Activated CD4-positive, CD25-positive, alpha-beta regulatory T cell (primary cell): ENCODE measurements at places on chromosomes 5 and 9.

DNA sequence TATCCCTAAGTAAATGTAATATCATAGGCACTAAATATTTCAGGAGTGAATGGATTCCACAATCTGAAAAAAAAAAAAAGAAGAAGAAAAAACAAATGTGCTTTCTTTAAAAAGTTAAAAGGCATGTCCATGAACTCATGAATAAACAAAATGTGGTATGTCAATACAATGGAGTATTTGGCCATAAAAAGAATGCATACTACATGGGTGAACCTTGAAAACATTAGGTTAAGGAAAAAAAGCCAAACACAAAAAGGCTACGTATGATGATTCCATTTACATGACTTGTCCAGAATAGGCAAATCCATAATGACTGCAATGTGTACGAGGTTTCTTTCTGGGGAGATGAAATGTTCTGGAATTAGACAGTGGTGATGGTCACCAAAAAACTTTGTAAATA, 45.3 kb downstream of the FNIP1 start:
- no peak for DNase-seq

DNA sequence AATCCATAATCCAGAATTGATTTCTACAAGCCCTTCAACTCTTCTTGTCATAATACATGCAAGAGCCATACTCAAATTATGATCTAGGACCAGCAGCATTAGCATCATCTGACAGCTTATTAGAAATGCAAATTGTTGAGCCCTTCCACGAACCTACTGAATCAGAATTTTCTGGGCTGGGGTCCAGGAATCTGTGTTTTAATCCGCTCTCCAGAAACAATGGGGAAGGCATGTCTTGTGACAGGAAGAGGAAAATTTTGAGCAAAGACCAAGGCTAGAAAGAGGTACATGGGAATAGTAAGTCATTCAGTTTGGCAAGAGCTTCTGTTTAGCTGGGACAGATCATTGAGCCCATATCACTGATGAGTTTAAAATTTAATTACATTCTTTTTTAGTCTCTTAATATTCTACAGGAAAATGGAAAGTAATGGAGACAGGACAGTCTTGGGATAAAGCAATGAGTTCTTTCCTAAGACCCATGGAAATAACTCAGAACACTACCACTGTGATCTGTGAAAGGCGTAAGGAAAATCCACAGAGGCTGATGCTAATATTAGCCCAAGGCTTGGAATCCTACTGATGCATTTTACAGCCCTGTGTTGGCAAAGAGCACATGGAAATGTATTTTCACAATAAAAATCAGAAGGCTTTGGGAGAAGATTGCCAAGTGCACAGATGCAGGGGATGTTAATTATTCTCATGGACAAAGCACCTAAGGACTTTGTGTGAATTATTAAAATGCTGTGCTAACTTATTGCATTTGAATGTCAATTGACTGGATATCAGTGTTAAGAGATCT, 73.7 kb upstream of the STK32A start:
- DNase-seq = no peak

- no peak for DNase-seq
Observed at GRCh38 chr5:84603568-84604185, 219.0 kb upstream of the EDIL3 start.

DNA sequence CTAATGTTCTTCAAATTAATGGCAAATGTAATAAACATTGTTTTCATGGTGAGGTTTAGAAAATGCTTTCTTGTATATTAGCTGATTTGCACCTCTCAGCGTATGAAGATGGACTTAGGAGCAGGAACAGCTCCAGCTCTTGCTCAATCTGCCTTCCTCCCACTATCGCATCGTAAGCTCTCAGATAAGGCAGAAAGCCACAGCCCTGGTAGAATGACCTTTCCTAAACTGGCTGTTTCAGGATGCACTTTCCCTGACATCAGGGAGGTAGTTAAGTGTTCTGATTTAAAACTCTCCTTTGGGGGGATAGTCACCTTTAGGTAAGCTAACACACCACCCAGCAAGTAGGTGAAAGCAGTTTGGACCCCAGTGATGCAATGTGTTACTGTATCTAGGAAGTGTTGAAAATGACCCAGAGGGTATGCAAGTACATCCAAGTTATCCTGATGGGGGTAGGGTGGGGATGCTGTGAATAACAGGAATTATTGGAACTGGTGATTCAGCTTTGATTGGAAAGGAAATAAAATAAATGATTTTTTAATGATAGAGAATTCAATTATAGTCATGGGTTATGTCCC, 72.3 kb downstream of the LMNB1 start:
- DNase-seq = no peak

- DNase-seq = no peak
Observed at GRCh38 chr5:150301170-150301505, 1.6 kb downstream of the ARSI start.

GRCh38 chr9:546797-547223, 294.7 kb upstream of the DMRT1 start:
- no peak for DNase-seq

GRCh38 chr5:95891499-95891898, 69.0 kb upstream of the GLRX start:
- no peak for DNase-seq

DNA sequence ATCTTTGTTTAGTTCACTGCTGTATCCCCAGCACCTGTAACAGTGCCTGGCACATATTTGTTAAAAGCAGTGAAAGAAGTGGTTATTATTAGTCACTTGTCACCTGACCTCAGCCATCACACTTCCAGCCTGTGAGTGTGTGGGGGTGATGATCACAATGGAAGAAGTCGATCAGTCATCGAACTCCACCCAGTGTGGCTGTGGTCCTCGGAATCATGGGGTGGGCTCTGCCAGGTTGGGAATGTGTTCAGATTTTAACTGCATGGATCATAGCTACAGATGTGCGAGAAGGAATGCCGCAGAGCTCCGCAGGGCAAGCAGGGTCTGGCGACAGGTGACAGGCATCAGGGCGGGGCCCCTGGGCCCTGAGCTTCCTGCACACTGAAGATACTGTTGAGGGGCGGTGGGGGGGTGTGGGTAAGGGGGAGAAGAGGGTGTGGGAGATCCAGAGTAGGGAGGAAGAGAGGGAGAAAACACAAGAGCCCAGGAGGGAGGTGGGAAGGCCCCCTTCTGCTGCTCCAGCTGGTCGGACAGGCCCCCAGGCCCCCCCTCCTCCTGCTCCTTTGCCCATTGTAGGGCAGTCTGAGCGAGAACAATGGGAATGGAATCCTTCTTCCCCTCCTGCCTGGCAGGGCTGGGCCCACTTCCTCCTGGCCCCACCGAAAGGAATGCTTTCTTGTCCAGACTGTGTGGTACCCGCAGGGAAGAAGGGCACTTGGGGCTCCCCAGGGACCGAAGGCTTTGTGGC, 89.6 kb downstream of the SPRY4 start:
- DNase-seq = no peak

- DNase-seq = no peak
Observed at GRCh38 chr5:177958696-177959095, 37.3 kb downstream of the PROP1 start.

- no peak for DNase-seq
Observed at GRCh38 chr9:27377811-27378456, 81.0 kb upstream of the EQTN start.

GRCh38 chr5:79143684-79144379, 32.2 kb downstream of the BHMT start:
- DNase-seq = no peak

DNA sequence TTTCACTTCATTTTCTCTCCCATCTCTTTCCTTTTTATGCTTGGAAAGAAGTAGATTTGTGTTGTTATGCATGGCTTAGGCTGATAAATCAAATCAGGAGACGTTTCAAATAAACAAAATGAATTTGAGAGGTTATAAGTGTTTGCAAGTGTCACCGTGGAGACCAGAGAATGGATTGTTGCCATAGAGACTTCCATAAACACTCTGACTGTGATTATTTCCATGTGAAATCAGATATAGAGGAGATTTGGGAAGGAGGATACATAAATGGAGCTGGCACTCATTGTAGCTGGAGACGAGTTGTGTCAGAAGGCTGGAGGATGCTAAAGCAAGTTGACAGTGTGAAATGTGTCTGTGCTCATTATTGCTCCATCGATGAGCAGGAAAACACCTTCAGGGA, 84.2 kb upstream of the PCSK1 start:
- no peak for DNase-seq

DNA sequence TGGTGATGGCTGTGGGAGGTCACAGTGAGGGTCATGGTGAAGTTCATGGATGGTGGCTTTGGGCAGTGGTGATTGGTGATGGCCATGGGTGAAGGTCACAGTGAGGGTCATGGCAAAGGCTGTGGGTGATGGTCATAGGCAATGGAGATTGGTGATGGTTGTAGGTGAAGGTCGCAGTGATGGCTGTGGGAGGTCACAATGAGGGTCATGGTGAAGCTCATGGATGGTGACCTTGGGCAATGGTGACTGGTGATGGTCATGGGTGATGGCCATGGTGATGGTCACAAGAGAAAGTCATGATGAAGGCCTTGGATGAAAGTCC, 115.6 kb upstream of the IRX4 start:
- DNase-seq = no peak

GRCh38 chr9:108511307-108511706, 344.5 kb downstream of the ACTL7B start:
- no peak for DNase-seq

- no peak for DNase-seq
Observed at GRCh38 chr5:59874675-59875074, 18.9 kb downstream of the PDE4D start.

GRCh38 chr9:124254261-124254682, 3.5 kb upstream of the NEK6 start:
- DNase-seq = no peak

DNA sequence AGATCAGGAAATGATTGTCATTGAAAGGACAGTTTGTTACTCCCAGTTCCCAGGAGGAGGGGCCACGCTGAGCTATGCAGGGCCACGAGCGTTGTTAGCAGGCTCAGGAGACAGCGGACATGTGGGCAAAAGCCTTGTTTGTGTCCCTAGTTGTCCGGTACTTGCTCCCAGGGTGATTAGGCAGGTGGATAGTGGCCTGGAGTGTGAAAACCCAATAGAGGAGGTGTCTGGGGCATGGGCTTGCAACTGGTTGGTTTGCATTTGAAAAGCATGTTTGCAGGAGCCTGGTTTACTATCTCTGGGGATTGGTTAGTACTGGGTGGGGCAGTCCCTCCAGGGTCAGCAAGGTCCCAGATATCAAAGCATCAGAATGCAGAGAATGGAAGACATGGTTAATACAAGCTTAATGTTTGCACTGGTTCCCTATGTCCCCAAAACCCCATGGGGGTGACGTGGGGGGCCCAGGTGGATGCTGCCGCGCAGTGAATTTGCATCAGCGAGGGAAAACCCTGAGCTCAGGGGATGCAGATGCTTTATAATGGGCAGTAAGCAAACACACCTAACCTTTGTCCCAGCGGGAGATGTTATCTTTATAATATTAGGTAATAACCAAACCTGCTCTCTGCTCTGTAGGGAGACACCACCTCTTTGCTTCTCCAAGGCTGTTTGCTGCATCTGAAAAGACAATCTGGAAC, 39.7 kb downstream of the ROPN1L start:
- DNase-seq = no peak

DNA sequence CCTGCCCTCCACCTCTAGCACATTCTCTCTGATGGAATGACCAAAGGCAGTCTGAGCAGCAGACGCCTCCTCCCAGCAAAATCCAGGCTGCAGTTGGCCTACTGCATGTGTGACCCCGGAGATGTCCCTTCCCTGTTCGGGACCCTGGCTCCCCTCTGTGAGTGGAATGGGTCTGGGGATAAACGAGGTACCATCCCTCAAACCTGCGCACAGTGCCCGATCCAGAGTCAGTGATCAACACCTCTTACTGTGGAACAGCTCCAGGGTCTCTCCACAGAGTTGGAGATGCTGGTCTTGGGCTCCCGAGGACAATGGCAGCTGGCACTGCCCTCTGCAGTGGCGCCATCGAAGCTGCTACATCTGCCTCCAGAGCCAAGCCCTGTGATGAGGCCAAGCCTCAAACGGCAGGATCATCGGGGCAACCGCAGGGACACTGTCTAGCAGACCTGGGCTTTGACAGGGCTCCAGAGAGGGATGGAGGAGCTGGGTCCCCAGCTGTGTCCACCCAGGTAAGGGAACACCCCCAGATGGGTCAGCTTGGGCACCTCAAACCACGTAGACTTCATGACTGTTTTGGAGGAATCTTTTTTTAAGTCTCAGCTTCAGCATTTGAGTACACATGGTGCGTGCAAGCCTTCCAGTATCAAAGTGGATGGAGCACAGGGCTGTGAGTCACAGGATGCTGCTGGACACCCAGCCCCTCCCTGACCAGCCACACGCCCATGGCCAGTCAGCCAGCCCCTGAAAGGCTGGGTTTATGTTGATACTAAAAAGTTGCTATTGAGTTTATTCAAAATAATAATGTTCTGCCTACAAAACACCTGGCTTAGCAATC, 13.0 kb downstream of the MED10 start:
- no peak for DNase-seq

DNA sequence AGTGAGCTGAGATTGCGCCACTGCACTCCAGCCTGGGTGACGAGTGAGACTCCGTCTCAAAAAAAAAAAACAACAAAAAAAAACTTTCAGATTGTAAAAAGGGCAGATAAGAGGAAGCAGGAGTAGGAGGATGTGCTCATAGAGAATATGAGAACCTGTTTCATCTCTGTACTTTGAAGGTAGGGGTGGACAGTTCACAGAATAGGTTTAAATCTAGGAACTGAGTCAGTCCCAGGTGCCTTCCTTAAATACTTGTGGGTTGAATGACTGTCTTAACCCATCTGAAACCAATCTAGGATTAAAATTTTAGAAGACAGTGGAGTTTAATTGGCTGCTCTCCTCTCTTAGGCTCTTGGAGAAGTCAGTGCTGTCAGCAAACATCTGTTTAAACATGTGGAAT, 12.4 kb downstream of the POLK start:
- DNase-seq = no peak

- DNase-seq = no peak
Observed at GRCh38 chr5:142970440-142971030, 200.4 kb downstream of the ARHGAP26 start.

DNA sequence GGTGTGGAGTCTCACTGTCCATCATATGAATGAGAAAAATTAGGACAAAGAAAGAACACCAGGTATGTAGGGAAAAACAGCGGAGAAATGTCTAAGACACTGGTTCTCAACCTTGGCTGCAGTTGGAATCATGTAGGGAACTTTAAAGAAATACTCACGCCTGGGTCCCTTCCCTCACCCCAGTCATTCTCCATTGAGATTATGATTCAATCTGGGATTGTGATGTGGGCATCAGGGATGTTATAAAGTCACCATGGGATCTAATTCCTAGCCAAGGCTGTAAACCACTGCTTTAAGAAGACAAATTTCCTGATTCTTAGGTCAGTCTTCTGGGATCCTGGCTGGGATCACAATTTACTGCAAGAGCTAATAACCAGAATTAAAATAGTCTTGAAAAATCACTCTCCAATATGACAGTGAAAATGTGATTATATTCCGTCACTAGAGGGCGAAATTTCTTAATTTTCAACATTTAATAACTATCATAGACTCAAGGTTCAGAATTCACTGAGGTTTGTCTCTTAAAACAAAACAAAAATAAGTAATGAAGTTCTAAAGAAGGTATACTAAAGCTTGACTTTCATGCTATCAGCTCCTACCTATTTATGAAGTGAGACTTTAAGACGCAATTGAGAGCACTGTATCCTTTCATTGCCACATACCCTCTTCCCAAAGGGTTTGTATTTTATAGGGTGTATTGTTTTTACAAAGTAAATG, 60.5 kb downstream of the GLDC start:
- DNase-seq = no peak
